ENCODE measurements at places on chromosomes 6 and 20.
A peak's percentile ranks its signal among the peaks of the same experiment; 100 is the strongest.

- no peak for DNase-seq
Measured at GRCh38 chr20:2163757-2164156, 62.1 kb downstream of the STK35 start.

- DNase-seq = no peak
Measured at GRCh38 chr6:37994223-37994622, 174.7 kb downstream of the ZFAND3 start.

- no peak for DNase-seq
Measured at GRCh38 chr20:46257887-46258286, 50.4 kb downstream of the CDH22 start.

DNA sequence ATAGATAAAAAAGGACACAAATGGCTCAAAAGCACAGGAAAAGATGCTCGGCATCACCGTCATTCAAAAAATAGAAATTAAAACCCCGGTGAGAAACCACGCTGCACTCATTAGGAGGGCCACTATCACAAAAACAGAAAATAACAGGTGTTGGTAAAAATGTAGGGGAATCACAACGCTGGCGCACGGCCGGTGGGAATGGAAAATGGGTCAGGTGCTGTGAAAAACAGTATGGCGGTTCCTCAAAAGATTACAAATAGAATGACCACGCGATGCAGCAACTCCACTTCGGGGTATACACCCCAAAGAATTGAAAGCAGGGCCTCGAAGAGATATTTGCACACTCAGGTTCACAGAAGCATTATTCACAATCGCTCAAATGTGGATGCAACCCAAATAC, 28.3 kb downstream of the NPEPL1 start:
- DNase-seq = no peak

DNA sequence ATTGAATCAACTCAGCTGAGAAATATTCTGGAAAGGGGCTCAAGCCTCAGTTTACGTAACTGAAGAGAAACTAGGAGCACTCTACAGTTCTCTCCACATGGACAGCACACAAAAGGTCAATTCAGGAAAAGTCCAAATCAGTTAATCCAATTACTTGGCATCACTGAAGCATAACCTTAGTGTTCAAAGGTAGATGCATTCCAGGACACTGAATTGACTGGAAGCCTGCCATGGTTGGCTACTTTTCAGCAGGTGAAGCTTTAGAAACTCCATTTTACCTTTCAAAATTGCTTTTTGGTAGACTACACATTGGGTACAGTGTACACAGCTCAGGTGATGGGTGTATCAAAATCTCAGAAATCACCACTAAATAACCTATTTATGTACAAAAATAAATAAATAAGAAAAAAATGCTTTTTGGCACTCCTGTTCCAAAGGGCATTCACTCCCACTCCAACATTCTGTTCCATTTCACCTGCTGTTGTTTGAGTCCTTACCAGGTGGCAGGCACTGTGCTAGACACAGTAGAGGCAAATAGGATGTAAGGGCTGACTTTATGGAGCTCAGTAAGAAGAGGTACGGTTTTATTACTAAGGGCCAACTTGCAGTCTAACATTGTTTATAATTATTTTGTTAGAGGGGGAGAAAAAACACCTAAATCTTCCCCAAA, 153.4 kb downstream of the FAXC start:
- DNase-seq = no peak

- no peak for DNase-seq
Measured at GRCh38 chr6:149445095-149445466, 39.7 kb downstream of the ZC3H12D start.

DNA sequence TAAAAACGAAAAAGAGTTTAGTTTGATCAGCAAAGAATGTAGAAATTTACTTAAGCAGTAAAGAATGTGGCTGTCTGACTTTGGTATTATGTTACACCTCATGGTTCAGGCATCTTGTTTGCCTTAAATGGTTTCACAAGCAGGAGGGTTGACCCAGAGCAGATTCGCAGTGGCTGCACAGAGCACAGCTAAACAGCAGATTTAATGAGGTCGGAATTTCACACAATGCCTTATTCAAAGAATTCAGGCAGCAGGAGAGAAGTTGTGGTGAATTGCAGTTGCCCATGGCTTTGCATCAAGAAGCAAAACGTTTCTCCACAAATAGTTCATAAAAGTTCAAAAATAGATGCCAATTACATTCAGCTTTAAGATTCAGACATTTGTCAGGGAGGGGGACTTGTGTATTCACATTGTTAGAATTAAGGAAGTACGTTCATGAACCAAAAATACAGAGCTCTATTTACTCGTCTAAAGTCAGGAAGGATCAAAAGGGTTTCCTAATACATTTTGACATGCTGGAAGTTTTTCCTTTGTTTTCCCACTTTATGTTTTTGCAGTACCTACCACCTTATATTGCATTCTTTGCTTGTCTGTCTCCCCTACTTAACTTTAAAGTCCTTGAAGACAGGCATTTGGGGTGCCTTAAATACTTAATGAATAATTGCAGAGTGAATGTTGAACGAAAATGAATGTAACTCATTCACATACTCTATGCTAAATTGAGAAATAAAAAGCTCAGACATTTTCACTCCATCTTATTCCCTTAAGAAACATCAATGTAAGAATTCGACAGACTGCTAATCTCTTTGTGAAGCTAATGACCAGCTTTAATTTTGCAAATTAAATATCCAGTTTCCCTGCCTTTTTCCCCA, 1163.6 kb upstream of the CITED2 start:
- peak; percentile 3 for DNase-seq

GRCh38 chr20:11492386-11492785, 425.3 kb upstream of the BTBD3 start:
- no peak for DNase-seq

DNA sequence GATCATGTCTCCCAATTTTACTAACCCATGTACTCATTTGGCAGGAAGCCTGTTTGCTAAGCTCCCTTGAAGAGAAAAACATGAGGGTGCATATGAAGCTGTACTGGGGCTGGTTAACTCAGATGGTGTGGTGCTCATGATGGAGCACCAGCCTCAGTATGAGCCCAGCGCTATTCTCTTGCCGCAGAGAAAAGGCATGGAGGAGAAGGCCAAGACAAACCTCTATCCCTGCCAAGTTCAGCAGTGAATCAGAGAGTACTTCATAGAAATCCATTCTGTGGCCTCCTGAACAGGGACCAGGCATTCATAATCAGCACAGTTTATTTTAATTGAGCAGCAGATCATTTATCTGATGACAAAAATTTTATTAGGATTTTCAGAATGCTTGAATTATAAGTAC, 398.1 kb downstream of the LMBRD1 start:
- DNase-seq = no peak

DNA sequence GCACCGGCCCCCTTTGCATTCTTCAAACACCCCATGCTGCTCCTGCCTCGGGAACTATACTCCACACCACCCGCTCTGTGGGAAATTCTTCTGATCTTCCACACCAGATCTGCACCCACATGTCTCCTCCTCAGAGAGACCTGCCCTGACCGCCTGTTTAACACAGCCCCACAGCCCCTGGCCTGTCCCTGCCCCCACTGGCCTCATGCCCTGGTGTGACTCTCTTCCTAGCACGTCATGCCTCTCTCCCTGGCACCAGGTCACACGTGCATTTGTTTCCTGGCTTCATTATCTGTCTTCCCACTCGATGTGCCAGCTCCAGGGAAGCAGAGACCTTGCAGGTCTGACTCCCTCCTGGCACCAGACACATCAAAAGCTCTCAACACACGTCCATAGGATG, 79.6 kb downstream of the ANKRD60 start:
- no peak for DNase-seq

- DNase-seq = no peak
Measured at GRCh38 chr20:1866834-1867233, 28.4 kb upstream of the SIRPA start.

- no peak for DNase-seq
Measured at GRCh38 chr6:118501765-118502164, 46.3 kb upstream of the PLN start.

DNA sequence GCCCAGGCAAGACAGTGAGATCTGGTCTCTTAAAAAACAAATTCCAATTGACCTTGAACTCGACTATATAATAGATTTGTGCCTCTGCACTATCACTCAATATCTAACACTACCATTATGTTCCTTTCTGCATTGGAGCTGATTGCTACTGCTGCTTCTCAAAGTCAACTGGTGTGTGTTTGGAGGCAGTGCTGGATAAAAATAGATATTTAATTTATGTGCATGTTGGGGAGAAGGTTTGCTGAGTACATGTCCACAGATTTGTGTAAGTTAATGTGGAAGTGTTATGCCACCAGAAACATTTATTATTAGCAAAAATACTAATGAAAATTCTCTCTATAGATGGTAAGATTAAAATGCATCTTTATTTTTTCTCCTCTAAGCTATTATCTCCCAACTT, 39.5 kb downstream of the ATP9A start:
- DNase-seq = no peak

- peak; percentile 85 for DNase-seq
Measured at GRCh38 chr20:45358282-45359068, 4.5 kb upstream of the SYS1 start.

Measured in SW480 (cell line).